ENCODE measurements at places on chromosomes 1 and 21.

- DNase-seq = peak; percentile 62
These were observed 70.4 kb upstream of the TARDBP start for GRCh38 chr1:10941891-10942541.

DNA sequence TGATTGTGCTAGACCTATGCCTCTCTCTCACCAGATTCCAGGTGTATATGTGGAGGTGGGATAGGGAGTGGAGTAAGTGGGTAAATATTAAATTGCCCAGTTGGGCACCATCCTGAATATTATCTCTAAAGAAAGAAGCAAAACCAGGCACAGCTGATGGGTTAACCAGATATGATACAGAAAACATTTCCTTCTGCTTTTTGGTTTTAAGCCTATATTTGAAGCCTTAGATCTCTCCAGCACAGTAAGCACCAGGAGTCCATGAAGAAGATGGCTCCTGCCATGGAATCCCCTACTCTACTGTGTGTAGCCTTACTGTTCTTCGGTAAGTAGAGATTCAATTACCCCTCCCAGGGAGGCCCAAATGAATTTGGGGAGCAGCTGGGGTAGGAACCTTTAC, at the start of gene FCER1A:
FCER1A (plus strand) TSS at position 242 of the 400 bp plus-strand sequence; CDS start at position 271, 29 bp downstream.
- DNase-seq = no peak

DNA sequence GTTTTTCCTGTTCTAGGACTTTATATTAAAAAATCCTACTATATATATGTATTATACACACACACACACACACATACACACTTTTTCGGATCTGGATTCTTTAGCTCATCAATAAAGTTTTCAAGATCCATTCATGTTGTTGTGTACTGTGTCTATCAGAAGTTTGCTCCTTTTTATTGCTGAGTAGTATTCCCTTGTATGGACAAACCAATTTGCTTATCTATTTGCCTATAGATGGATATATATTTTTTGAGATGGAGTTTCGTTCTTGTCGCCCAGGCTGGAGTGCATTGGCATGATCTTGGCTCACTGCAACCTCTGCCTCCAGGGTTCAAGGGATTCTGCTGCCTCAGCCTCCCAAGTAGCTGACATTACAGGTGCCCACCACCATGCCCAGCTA, 20.3 kb upstream of the LIN9 start:
- DNase-seq = no peak

GRCh38 chr21:38936240-38936639, 130.5 kb downstream of the ETS2 start:
- DNase-seq = no peak

- DNase-seq = no peak
These were observed 6.8 kb downstream of the DESI2 start for GRCh38 chr1:244659694-244660093.

DNA sequence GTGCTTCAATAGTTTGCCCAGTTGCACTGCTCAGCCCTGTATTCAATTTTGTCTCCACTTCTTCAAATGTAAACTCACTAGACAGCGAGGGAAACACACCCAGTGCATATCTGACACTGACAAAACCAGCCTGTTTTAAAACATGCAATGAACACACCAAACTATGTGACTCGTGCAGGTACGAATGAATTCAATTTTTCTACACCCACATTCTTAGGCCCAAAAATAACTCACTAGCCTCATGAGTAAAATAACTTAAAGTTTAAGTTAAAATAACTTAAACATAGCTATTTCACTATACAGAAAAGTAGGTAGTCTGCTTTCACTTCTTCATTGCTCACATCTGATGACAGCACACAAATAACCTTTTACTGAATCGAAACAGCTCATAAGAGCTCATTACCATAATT, 21.1 kb downstream of the TTC13 start:
- no peak for DNase-seq

DNA sequence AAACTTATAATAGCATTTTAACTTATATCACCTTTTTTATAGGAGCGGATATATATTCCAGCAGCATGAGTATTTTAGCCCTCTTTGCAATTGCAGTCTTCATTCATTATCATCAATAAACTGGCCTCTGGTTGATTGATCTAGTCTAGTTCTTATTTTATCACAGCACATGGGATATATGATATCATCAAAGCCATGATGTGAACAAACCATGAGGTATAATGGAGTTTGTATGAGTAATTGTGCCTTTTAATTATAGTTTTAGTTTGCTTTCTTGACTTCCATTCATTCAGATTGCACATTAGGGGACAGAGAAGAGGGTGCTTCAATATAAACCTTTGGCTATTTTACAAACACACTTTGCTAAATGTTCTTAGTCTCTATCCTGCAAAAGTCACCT, 3.5 kb upstream of the UBR4 start:
- DNase-seq = no peak

DNA sequence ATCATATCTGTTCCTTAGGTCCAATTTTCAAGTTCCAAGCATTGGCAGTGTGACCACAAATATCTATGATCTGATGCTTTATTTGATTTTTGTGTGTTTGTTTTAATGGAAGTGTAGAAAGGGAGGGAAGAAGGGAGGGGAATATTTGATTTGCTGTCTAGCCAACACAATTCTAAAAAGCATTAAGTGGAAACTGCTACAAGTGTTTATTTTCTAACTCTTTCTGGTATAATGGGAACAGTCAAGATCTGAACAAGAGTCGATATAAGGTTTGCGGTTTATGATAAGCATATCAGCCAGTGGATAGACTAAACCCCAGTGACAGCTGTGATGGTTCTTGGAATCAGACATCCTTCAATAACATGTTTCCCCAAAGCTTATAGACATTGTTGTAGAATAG, 267.8 kb upstream of the SNX7 start:
- DNase-seq = no peak

DNA sequence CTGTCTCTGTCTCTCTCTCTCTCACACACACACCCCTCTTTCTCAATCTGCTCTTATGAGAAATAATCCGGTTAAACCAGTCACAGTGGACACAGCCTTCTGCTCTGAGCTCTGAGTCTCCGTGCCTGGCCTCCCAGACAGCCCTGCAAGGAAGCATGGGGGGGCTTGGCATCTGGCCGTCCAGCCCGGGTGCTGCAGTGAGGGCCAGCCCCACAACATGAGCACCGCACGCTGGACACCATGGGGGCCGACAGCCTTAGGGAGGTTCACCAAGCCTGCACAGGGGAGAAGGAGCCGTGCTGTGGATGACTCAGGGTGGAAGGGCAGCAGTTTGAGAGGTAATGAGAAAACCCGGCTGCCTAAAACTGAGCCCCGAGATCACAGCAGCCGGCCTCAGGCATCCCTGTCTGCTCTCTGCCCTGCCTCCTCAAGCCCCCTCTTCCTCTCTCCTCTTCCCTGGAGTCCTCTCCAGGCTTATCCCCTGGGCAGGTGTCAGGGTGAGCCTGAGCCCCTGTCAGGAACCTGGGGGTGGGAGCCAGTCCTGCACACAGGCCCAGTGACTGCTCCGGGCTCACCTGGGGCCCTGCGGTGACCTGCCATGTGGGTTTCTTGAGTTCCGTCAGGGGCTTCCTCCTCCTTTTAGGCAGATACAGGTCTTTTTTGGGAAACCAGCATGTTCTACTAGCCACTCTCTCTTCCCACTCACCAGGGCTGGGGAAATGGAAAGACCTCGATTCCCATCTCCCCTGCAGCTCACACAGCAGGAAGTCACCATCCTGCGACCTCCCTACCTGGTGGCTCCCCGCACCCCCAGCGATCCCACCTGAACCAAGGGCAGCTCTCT, 92.8 kb downstream of the ITPKB start:
- DNase-seq = no peak

DNA sequence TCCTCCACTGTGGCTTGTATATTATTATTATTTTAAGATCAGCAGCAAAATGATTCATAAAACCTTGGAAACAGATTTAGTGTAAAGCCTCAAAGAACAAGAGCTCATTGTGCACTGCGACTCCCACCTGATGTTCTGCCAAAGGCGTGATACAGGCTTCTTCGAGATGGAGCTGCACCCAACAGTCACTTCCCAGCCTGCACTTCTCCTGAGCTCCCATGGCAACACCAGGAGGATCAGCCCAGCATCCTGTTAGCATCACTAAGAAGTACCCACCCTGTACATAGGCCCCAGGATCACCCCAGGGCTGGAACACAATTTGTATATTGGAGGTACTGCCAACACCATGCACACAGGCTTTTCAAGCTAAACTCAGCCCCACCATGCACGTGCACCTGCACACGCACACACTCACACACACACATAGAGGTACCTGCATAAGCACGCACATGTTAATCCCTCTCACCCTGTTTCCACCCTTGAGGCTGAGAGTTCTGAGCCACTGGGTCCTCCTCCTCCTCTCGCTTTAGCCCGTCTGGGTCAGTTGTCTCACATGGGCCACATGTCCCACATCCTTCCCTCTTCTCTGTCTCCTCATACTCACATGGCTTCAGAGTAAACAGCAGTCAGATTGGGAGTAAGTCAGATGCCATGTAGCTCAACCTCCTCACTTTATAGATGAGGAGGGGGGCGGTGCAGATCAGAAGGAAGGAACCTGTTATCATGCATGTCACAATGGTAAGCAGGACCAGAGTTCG, 281.9 kb upstream of the POU3F1 start:
- DNase-seq = no peak

- no peak for DNase-seq
These were observed 2.4 kb downstream of the ALX3 start for GRCh38 chr1:110067893-110068645.

DNA sequence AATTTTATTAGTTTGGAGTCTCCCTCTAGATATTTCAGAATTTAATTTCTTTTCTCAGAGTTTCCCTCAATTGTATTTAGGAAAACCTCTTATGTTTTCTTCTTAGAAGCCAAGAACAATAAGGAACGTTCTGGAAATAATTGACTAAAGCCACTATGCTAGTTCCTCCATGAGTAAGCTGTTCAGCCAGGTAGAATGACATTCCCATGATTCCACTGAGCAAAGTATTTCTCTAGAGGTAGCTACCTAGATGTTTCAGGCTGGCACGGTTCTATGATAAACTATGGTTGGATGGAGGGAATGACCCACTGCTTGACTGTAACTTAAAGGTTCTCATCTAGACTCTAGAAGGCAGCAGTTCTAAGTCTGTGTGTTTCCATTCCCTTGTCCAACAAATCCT, 62.4 kb downstream of the CLDN17 start:
- DNase-seq = no peak

DNA sequence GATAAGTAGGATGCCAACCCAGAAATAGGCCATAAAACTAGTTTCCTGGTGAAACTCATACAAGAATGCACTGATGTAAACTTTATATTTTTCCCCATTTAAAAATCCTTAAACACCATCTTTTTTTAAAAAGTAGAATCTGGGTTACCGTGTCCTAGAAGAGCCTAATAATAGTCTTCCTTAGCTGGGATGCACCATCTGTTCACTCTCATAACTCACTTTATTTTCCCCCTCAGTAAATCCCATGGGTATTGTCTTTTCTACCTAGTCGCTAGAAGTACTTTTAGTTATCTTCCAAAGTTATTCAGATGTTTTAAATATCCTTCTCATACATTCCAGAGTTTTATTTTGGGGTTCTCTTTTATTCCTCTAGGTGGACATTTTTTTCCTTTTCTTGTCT, 250.2 kb downstream of the PLA2G4A start:
- no peak for DNase-seq

DNA sequence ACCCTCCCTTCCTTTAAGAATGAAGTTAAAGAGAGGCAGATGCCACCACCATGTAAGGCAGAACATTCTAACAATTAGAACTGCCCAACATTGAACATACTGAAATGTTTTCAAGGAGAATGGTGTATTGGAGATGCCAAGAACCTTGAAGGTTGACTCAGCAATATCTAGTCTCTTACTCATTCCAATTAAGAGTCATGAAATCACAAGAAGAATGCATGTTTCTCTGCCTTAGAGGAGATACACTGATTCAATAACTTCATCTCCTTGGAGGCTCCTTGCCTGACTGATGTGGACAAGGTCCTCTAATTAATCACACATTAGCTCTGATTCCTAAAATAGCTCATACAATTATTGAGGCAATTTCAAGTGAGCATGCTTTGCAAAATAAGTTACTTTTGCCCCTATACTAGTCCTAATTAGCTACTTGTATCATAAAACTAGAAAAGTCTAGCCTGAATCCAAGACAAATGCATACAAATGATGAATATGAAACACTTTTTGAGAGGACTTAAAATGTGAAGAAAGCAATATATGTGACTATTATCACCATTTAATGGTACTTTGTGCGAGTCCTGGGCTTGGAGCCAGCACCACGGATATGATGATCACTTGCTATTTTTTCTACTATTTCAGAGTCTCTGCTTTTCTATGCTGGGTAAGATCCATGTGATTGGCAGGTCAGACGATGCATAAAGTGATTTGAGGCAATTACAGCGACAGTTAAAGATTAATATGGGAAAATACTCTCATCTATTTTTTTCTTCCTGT, 114.5 kb downstream of the DSCAM start:
- no peak for DNase-seq

DNA sequence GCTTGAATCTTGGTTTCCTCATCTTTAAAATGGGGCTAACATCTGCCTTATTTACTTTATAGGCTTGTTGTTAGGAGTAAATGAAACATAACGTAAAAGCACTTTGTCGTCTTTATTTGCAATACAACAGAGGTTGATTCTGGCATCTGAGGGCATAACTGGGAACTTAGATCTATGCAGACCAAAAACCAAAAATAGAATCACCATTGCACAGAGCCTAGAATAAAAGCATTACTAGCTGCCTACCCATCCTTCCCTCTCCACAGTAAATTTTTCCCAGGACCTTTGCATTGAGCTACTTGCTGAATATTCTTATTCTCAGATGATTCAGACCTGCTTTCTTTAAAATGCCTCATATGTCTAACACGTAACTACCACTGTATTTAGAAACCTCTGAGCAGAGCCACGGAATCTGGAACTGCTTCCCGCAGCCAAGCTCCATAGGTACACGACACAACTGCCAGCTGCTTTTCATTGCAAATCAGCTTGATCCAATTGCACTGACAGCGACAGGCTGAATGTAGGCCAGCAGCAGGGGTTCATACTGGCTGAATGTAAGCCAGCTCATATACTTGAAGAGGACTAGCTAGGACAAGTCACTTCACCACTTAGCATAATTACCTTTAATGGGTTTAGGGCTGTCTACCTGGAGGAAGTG, 33.2 kb upstream of the SERBP1 start:
- no peak for DNase-seq

DNA sequence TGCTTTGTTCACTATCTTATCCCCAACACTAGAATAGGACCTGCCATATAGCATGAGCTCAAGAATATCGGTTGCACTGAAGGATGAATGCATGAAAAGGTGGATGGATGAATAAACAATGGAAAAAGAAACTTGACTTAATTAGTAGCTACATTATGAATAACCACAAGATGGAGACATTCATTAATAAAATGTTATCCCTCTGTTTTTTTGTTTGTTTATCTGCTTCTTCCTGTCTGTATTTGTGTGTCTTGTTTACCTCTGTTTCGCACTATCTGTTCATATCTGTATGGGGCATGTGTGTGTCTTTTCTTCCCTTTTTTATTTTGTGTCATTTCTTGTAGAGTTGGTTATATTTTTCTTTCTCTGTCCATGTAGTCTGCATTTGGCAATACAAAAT, 1.1 kb upstream of the OR14I1 start:
- no peak for DNase-seq

- DNase-seq = no peak
These were observed 32.9 kb downstream of the JAK1 start for GRCh38 chr1:64933296-64934070.

GRCh38 chr1:113763661-113764060, 4.4 kb upstream of the PHTF1 start:
- DNase-seq = no peak

- DNase-seq = no peak
These were observed 81.0 kb upstream of the NR5A2 start for GRCh38 chr1:199946305-199947155.

- no peak for DNase-seq
These were observed 66.0 kb downstream of the BCAR3 start for GRCh38 chr1:93615582-93616150.

GRCh38 chr1:8367571-8368194, 49.8 kb downstream of the SLC45A1 start:
- DNase-seq = no peak

Measured in activated T-cell treated with anti-CD3 and anti-CD28 coated beads for 4 hours (primary cell).